WERI-Rb-1 (cell line): ENCODE measurements at places on chromosomes 3 and 15.

DNA sequence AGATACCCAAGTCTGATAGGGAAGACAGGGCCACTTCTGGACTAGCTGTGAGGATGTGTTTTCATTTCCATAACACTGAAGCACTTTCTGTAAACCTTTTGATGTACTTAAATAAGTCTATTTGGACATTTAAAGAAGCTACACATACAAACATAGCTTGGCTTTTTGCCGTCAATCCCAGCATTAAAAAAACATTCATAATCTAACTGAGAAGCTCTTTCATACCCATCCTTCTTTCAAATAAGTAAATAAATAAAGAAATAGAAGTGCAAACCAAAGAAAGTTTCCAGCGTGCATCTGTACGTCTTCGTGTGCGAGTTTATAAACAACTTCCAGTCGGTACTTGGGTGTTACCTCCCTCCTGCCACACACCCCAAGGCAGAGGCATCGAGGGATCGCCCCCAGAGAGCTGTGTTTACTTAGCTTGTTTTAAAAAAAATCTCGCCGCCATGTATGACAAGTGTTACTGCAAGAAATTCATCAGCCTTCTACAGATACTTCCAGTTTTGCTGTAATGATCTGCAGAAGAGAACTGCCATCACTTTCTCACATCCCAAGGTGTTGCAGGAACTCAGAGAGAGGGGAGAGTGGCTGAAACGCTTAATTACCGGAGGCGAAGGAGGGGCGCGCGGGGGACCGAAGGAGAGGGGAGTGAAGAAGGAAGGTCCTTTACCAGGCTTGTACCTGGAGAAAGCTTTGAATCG, 9.0 kb upstream of the MEIS2 start:
- peak; percentile 62 for DNase-seq

DNA sequence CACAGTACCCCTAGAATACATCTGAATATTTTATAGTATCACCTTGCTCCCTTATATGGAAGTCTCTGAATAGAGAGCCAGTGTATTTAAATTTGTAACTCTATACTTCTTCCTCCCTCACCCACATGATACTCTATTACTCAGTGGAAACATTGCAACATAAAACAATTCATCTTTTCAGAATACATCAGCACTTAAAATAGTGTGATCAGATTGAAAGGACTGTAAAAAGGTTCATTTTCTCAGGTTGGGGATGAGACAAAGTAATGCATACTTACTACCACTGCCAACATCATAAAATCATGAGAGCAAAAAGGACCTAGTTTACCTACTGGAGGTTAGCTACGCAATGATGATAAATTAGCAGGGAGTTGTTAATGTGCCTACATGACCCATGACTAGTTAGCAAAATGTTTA, 13.8 kb upstream of the THRB start:
- DNase-seq, result no peak

DNA sequence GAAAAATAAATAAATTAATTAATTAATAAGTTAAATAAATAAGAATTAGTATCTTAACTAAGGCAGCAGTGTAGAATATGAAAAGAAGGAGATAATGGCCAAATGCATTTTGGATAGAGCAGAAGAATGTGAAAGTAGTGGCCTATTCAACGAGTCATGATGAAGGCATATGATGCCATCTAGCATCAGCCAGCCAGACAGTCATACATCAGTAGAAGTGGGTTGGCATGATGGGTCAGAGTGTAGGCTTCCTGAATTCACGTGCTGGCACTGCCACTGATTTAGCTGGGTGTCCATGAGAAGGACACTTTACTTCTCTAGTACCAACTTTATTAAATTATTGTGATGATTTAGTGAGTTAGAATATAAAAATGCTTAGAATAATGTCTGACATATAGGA, 256.1 kb upstream of the ARPP21 start:
- DNase-seq, result no peak

- DNase-seq, result peak; percentile 70
Observed at GRCh38 chr3:122356402-122356801, 26.6 kb downstream of the MIX23 start.

DNA sequence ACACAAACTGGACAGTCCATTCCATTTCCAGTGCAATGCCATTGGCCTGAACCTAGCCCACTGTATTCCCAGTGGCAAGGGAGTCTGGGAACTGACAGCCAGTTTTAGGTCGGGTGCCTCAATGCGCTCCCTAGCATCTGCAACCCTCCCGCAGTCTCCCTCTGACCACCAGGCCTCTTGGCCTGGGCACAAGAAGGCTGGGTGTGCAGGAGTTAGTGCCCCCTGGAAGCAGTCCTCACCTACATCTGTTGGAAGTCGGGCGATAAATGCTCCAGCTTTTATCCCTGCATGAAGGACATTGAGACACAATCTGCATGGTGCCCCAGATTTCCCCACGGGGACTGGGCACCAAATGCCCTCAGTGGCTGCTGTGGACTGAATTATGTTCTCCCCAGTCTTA, 12.7 kb downstream of the C3orf22 start:
- DNase-seq, result no peak

DNA sequence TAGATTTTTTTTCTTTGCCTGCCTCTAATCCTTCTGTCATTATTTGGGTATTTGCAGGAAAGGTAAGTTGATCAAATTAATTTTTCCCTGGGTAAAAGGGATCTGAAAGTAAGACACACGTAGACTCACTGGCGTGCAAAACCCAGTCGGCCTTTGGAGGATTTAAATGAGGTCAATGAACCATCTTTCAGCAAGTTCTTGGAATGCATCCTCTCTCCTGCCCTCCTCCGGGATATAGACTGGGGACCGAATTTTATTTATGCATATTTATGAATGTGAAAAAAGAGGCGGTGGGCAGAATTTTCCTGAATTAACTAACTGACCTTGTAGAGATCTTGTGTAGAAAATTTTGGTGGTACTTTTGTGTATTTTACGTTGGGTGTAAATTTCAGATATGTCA, 2.2 kb downstream of the CADM2 start:
- DNase-seq, result no peak

DNA sequence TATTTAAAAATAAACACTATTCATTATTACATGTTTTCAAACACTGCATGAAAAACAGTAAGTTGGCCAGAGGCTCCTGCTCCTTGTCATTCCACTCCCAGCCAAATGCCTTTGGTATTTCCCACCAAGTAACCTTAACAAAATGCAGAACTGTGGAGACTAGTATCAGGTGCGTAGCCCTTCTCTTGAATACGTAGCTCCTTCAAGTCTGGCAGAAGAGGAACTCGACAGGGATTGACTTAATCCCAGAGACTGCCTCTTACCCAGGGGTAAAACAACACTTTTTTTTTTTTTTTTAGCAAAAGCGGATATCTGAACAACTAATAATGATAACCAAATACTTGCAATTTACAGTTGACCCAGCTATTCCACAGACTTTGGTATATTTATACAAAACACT, 738 bp downstream of the COMMD2 start:
- DNase-seq, result no peak

- DNase-seq, result no peak
Observed at GRCh38 chr3:62261736-62262135, 111.6 kb downstream of the FEZF2 start.

- DNase-seq, result no peak
Observed at GRCh38 chr3:124856677-124857076, 30.5 kb downstream of the ITGB5 start.

DNA sequence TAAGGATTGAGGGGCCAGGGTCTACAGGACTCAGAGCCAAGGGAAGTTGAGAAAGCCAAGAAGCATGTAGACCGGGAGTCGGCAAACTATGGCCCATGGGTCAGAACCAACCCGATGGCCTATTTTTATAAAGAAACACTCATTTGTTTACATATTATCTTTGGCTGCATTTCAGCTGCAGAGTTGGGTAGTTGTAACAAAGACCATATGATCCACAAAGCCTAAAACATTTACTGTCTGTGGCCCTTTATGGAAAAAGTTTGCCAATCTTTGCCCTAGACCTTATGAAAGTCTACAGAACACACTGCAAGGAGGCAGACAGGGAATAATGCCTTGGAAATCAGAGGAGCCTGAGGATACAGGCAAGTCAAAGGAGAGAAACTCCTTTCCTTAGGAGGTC, 63.2 kb upstream of the MNS1 start:
- no peak for DNase-seq

GRCh38 chr3:150300388-150300787, 107.7 kb upstream of the TSC22D2 start:
- DNase-seq, result no peak

- DNase-seq, result no peak
Observed at GRCh38 chr3:3509665-3510064, 289.6 kb upstream of the LRRN1 start.

DNA sequence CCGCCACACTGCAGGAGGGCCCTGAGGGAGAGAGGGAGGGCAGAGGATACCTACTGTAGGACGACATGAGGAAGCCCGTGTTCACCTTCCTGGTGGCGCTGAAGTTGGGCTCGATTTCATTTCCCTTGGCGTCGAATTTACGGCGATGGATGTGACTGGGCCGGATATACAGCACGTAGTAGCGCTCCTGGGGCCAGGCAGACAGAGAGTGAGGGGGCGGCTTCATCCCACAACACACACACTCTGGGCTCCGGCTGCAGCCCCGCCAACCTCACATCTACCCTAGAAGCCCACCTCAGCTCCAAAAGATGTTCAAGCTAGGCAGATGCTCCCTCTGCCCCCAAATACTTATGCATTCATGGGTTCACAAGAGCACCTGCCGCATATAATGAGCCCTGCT, 4.5 kb downstream of the ARPIN start:
- no peak for DNase-seq

DNA sequence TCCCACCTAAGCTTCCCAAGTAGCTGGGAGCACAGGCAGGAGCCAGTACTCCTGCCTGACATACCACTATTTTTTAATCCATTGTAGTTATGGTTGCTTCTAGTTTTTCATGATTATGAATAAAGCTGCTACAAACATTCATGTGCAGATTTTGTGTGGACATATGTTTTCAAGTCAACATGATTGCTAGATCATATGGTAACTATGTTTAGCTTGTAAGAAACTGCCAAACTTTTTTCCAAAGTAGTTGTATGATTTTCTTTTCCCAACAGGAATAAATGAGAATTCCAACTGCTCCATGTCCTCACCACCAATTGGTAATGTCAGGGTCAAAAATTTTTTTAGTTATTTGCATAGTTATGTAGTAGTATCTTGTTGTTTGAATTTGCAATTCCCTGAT, 136.8 kb upstream of the THRB start:
- DNase-seq, result no peak

GRCh38 chr3:152298393-152299248, 29.9 kb downstream of the MBNL1 start:
- DNase-seq, result no peak

DNA sequence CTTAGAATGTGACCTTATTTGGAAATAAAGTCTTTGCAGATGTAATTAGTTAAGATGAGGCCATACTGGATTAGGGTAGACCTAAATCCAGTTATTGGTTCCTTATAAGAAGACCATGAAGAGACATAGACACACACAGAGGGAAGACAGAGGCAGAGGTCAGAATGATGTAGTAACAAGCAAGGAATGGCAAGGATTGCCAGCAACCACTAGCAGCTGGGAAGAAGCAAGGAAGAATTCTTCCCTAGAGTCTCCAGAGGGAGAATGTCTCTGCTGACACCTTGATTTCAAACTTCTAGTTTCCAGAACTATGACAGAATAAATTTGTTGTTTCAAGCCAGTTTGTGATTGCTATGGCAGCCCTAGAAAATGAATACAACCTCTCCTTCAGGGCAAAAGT, 116.7 kb downstream of the WDR76 start:
- no peak for DNase-seq

- no peak for DNase-seq
Observed at GRCh38 chr3:190018460-190018859, 102.2 kb downstream of the P3H2 start.

- DNase-seq, result no peak
Observed at GRCh38 chr3:112611752-112612515, 29.0 kb downstream of the CCDC80 start.

- DNase-seq, result peak; percentile 71
Observed at GRCh38 chr3:9352917-9353752, 9.7 kb upstream of the THUMPD3 start.

DNA sequence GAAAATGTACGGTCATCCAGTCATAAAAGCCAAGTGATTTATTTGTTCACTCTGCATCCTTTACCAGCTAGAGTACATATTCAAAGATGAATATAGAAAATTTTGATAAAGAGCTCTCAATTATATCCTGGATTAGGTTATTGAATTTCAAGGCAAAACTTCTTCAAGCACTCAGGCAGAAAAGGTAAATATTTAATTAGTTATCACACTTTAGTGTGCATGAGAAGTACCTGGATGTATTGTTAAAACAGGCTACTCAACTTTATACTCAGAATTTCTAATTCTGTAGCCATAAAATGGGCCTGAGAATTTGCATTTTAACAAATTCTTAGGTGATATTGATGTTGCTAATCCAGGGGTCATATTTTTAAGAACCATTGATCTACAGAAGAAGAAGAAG, 45.3 kb downstream of the ILDR1 start:
- no peak for DNase-seq

- DNase-seq, result no peak
Observed at GRCh38 chr15:23472033-23472432, 25.0 kb upstream of the GOLGA6L2 start.

DNA sequence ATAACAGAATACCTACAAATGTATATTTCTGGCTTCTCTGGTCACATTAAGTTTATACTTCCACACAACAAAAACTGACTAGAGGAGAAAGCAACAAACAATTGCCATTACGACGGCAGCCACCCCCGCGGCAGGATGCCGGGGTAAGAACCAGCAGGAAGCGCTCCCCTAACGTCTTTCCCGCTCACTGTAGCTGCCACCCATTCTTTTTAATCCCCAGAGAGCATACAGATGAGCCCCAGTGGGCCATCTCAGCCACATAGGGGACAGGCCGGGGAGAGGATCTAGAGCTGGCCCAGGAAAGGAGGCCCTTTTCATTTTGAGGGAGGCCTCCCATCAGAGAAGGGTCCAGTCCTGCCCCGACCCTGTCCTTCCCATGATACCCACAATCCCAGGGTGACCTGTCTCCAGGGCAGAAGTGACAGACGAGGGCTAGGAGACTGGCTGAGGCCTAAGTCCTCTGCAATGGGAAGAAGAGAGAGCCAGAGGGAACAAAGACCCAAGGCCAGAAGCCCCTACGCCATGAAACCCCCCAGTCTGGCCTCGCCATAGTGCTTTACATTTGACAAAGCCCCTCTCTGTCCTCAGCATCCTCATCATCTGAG, 3.6 kb upstream of the CALML4 start:
- DNase-seq, result no peak

- DNase-seq, result peak; percentile 77
Observed at GRCh38 chr15:20356444-20356910, 185.1 kb downstream of the GOLGA6L6 start.

DNA sequence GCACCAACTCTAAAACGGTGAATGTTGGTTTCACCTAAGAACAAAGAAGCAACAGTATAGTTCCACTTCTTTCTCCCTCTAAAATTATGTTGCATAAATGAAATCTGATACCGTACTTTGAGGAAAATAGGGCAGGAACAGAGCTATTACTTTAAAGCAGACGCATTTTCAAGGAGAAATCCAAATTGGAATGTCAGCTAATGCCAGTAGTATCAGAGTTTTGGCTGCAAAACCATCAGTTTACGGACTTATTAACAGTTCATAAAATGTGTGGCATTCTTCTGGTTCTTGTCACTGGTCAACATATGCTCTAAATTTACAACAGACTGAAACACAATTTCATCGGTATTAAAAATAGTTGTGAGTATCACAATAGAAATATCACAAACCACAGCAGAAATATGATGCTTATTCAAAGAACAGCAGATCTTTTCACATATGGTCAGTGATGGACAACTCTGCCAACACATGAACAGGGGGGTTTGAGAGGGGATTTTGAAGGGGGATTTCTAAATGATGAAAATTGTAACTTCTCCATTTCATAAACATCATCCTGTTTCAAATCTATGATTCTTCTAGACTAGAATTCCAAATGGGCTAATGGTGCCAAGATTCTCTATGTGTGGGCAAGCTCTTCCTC, 38.7 kb upstream of the ROBO2 start:
- DNase-seq, result no peak
